Suppressor macrophage treated with lipopolysaccharide for 4 hours (primary cell): ENCODE measurements at places on chromosomes 7 and 10.

DNA sequence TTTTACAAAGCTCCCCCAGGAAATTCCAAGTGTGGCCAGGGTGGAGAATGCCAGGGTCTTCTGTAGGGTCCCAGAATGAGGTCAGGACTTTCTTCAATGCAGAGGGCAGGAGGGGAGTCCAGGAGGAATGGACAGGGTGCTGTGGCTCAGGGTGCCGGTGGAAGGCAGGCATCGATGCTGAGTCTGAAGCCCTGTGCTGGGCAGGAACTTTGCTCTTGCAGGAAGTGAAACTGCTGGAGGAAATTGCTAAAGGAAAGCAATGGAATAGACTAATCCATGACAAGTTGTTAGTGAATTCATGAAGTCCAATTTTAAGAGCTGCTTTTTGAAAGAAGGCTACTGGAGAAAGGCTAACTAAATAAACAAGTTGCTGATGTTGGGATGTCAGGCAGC lies 14.8 kb downstream of the PTPRE start:
- DNase-seq, result peak; percentile 83

GRCh38 chr10:124539935-124540641 lies 78.5 kb downstream of the LHPP start:
- peak; percentile 61 for DNase-seq

GRCh38 chr10:74500816-74501215 lies 325.6 kb upstream of the KAT6B start:
- DNase-seq, result no peak

DNA sequence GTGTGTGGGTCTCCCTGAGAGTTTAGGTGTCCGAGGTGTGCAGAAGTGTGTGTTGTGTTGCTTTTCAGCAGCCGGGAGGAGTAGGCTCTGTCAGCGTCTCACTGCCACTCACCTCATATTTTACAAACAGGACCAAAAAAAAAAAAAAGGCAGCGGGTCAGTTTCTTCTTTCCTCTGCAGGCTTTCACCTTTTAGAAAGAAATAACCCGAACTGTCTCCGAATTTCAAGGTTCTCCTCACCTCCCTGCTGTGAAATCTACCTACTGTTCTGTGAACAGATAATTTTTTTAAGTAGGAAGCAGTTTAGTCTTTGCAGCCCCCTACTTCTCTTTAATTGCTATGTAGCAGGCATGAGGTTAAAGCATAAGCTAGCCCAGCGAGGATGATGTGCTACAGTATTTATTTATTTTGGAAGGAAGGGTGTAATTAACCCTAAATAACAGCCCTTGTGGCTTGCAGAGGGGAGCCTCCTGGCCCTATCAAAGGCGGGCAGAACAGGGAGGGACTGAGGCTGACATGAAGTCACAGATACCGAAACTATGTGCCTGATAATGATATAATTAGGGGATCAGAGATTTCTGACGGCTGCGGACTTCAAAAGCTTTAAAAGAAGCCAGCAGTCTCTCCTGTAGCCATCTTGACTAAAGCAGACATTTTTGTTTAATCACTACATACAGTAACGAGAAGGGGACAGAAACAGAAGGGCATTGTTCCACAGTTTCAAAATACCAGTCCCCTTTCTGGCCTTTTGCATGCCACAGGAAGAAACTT lies 1.6 kb downstream of the BAMBI start:
- peak; percentile 18 for DNase-seq

- no peak for DNase-seq
These were observed 174.1 kb upstream of the TNRC18 start for GRCh38 chr7:5597772-5598171.

DNA sequence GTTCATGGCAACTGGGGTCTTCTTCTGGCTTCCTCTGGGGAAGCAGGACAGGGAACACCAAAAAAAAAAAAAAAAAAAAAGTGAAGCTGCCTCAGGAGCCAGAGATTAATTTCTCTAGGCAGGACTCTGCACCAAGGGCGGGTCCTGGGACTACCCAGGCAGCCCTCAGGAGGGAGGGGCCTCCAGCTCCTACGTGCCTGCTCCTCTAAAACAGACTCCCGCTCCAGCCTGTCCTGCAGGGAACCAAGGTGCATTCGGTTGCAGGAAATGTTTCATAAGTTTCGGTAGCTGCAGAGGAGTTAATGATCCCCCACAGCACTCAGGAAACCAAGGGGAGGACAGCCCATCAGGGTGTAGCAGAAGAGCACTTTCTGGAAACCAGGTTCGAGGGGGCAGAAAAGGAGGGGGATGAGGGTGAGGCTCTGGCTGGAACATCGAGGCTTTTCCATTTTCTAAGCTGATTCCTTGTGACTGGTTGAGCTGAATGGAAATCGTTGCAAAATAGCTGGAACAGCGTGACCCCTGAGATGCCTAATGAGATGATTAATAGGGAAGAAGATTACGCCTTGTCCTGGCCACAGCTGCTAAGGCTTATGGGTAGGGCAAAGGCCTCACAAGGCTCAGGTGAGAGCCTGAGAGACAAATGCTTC lies 84.2 kb downstream of the STRA8 start:
- no peak for DNase-seq

DNA sequence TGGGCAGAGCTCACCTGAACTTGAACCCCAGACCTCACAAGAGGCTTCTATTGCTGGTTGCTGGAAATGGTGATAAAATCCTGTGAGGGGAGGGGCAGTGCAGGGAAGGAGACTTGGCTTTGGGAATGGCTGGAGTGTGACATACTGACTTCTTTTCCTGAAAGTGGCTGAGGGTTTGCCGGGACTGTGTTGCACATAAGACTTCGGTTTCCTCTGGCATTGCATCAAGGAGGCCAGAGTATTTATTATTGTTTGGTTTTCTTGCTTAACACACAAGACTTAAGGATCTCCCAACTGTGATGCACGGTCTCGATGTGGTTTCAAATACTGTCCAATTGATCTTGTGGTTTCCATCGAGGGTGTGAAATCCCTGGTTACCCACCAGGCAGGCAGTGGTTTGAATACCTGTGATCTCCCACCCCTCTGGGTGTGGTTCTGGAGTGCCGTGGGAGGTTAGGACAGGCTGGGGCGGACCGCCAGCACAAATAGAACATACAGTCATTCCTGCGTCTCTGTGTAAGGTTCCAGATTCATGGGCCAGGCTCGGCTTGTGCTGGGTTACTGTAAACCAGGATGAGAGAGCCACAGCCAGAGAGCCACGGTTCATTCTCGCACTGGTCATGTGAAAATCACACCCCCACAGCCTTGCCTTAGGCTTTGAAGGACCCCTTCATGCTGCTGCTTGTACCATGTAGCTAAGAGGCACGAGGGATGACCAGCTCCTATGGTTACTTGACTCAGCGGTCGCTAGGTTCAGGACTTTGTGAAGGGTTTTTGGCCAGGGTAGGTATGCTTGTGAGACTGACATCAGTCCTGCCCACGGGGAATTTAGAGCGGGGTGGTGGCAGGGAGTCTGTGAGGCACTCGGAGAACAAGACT lies 39.2 kb downstream of the WBP1L start:
- no peak for DNase-seq

GRCh38 chr7:22864301-22864700 lies 41.7 kb upstream of the TOMM7 start:
- DNase-seq, result no peak

DNA sequence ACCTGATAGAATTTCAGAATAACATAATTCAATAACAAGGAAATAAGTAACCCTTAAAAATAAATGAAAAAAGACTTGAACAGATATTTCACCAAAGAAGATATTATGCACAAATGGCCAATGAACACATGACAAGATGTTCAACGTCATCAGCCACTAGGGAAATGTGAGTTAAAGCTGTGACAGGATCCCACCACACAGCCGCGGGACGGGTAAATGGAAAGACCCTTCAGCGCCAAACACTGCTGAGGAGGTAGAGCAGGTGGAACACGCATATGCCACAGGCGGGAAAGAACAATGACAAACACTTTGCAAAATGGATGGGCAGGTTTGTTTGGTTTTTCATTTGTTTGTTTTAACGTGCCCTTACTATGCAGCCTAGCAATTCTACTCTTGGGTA lies 86.1 kb upstream of the RNF32 start:
- DNase-seq, result no peak
